ENCODE measurements at places on chromosomes 12 and 14. TPM values are rescaled to one million over a fixed set of nuclear protein-coding genes. Genes with fewer than 3 reads are reported as not detected.

CCDC184 gene
- 0.34 TPM for total RNA-seq

DNA sequence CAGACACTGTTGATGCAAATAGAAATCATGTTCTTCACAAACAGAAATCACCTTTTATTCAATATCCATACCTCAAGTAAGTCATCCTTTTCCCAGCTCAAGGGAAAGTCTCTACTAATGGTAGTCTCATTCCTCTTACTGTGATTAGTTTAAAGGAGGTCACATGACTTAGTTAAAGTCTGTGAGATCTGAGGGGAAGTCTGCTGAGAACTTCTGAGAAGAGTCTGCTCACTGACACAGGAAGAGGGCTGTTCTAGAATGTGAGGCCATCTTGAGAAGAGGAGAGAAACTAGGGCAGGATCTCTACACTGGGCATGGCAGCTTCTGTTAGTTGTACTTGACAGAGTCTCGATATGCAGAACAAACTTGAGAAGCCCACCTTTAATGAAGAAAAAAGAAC lies 146.8 kb downstream of the C12orf42 start:
- H3K4me3 ChIP-seq, result no peak overlapping the region
- peaks cover 19% of the 10 kb centered on the region for H3K27me3 ChIP-seq
- H3K4me1 ChIP-seq, result no peaks in the 10 kb centered on the region
- H3K36me3 ChIP-seq, result no peaks in the 10 kb centered on the region
- no peak for DNase-seq

GRCh38 chr14:81313775-81314429 lies 86.2 kb downstream of the STON2 start:
- H3K4me3 ChIP-seq, result no peak overlapping the region
- DNase-seq, result no peak
- H3K36me3 ChIP-seq, result no peaks in the 10 kb centered on the region
- H3K4me1 ChIP-seq, result no peaks in the 10 kb centered on the region
- no peaks in the 10 kb centered on the region for H3K27me3 ChIP-seq

RACGAP1 gene
- total RNA-seq, result 147 TPM

DNA sequence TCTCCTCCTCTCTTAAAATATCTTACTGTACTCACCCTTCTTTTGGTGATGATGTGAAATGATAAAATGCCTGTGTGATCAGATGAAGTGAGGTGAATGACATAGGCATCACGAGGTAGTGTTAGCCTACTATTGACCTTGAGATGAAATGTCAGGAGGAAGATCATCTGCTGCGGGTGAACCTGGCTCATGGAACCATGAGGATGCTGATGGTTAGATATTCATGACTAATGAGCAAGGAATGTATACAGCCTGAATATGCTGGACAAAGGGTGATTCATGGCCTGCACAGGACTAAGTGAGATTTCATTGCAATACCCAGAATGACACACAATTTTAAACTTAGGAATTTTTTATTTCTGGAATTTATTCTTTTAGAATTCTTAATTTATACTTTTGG lies 89.6 kb downstream of the DAAM1 start:
- no peak overlapping the region for H3K4me3 ChIP-seq
- DNase-seq, result peak; percentile 85
- peaks cover 57% of the 10 kb centered on the region for H3K4me1 ChIP-seq
- no peaks in the 10 kb centered on the region for H3K36me3 ChIP-seq
- H3K27me3 ChIP-seq, result no peaks in the 10 kb centered on the region
- peak overlapping the region; percentile 39 for H3K27ac ChIP-seq

DNA sequence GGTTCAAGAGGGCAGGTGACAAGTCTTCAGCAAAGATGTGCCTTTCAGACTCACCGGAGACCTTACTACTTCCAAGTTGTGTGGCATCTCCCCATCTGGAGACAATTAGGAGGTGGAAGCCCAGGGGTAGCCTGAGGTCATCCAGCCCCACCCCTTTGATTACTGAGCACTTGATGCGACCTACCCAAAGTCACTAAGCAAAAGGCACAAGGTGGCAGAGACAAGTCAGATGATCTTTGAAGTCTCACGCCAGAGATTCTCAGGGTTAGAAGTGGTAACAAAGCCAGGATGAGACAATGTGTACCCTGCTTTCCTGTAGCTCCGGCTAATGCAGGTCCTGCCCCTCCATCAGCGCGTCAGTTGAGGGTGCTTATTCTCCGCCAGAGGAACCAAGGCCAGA lies 1.4 kb upstream of the FOXN3 start:
- no peaks in the 10 kb centered on the region for H3K36me3 ChIP-seq
- peaks cover 22% of the 10 kb centered on the region for H3K4me1 ChIP-seq
- peak overlapping the region; percentile 84 for H3K27ac ChIP-seq
- DNase-seq, result no peak
- H3K27me3 ChIP-seq, result no peaks in the 10 kb centered on the region

KIF26A gene
- 10.2 TPM for total RNA-seq

GRCh38 chr14:24051176-24051788 lies 527 bp upstream of the CARMIL3 start:
- H3K27me3 ChIP-seq, result no peaks in the 10 kb centered on the region
- no peak for DNase-seq
- peaks cover 6% of the 10 kb centered on the region for H3K4me1 ChIP-seq
- no peaks in the 10 kb centered on the region for H3K36me3 ChIP-seq

IFI27 gene
- 3.8 TPM for total RNA-seq

GRIP1 gene
- not detected for total RNA-seq

DNA sequence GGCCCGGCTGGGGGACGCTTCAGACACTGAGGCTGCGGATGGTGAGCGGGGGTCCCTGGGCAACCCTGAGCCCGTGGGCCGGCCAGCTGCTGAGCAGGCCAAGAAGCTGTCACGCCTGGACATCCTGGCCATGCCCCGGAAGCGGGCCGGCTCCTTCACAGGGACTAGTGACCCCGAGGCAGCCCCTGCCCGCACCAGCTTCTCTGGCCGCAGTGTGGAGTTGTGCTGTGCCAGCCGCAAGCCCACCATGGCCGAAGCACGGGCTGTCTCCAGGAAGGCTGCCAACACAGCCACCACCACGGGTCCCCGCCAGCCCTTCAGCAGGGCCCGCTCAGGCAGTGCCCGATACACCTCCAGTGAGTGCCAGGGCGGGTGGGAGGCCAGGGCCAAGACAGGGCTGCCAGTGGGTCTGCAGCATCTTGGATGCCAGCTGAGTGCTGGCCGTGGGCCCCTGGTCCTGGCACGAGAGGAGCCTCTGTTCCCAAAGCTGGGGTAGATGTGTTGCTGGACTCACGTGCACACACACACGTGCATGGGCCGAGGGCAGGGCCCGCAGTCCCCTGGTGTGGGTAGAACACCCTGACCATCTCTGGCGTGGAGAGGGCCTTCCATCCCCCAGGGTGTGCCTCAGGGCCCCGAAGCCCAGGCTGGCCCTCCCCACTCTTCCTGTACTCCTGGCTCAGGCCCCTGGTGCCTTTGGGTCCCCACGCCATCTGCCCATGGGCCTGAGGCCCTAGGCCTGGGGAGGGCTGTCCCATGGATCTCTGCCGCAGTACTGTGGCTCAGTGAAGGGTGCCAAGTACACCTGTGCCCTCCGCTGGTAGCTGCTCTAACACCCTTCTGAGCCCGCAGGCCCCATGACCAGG lies 22.8 kb downstream of the CEP170B start:
- peaks cover 24% of the 10 kb centered on the region for H3K36me3 ChIP-seq
- no peak for DNase-seq
- H3K4me1 ChIP-seq, result no peaks in the 10 kb centered on the region
- no peaks in the 10 kb centered on the region for H3K27me3 ChIP-seq
- H3K27ac ChIP-seq, result no peak overlapping the region
- no peak overlapping the region for H3K4me3 ChIP-seq

OLR1 gene
- 0.12 TPM for total RNA-seq

- peaks cover 15% of the 10 kb centered on the region for H3K4me1 ChIP-seq
- no peaks in the 10 kb centered on the region for H3K27me3 ChIP-seq
- no peak overlapping the region for H3K4me3 ChIP-seq
Observed at GRCh38 chr14:53147208-53147607, 5.9 kb downstream of the DDHD1 start.

GRCh38 chr12:92297932-92298696 lies 152.5 kb upstream of the BTG1 start:
- no peak overlapping the region for H3K4me3 ChIP-seq
- no peaks in the 10 kb centered on the region for H3K4me1 ChIP-seq
- H3K27me3 ChIP-seq, result no peaks in the 10 kb centered on the region
- no peaks in the 10 kb centered on the region for H3K36me3 ChIP-seq

DNA sequence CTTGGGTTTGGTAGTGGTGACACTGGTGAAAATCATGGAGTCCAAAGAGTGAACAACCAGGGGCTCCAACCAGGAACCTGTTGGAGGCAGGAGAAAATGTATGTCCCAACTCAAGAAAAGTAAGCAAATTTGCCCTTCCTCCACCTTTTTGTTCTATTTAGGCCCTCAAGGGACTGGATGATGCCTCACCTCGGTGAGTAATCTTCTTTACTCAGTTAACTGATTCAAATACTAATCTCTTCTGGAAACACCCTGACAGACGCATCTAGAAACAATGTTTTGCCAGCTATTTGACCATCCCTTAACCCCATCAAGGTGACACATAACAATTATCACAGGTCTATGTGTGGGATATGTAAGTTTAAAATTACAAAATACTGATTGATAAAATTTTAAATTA lies 272.4 kb upstream of the FOXG1 start:
- H3K4me3 ChIP-seq, result no peak overlapping the region
- no peaks in the 10 kb centered on the region for H3K27me3 ChIP-seq
- no peak overlapping the region for H3K27ac ChIP-seq
- H3K36me3 ChIP-seq, result no peaks in the 10 kb centered on the region

- H3K27me3 ChIP-seq, result no peaks in the 10 kb centered on the region
- H3K4me1 ChIP-seq, result no peaks in the 10 kb centered on the region
- peaks cover 14% of the 10 kb centered on the region for H3K36me3 ChIP-seq
- DNase-seq, result no peak
- no peak overlapping the region for H3K27ac ChIP-seq
Observed at GRCh38 chr14:102979406-102979805, 56.9 kb downstream of the AMN start.

- no peak for DNase-seq
- no peaks in the 10 kb centered on the region for H3K27me3 ChIP-seq
- peaks cover 33% of the 10 kb centered on the region for H3K4me1 ChIP-seq
- H3K4me3 ChIP-seq, result no peak overlapping the region
- H3K27ac ChIP-seq, result no peak overlapping the region
- no peaks in the 10 kb centered on the region for H3K36me3 ChIP-seq
Observed at GRCh38 chr12:108629824-108630476, 3.7 kb downstream of the SELPLG start.

- no peaks in the 10 kb centered on the region for H3K36me3 ChIP-seq
- H3K27ac ChIP-seq, result peak overlapping the region; percentile 84
- no peak for DNase-seq
- H3K4me1 ChIP-seq, result peaks cover 48% of the 10 kb centered on the region
- no peak overlapping the region for H3K4me3 ChIP-seq
Observed at GRCh38 chr12:48996794-48997718, 2.1 kb downstream of the DDN start.

ASPG gene
- total RNA-seq, result not detected

EID3 gene
- 3.0 TPM for total RNA-seq

GPRC5D gene
- total RNA-seq, result not detected

GRCh38 chr14:72625689-72626088 lies 268.2 kb downstream of the DPF3 start:
- no peaks in the 10 kb centered on the region for H3K36me3 ChIP-seq
- H3K27ac ChIP-seq, result no peak overlapping the region
- no peak for DNase-seq
- H3K4me1 ChIP-seq, result no peaks in the 10 kb centered on the region

DNA sequence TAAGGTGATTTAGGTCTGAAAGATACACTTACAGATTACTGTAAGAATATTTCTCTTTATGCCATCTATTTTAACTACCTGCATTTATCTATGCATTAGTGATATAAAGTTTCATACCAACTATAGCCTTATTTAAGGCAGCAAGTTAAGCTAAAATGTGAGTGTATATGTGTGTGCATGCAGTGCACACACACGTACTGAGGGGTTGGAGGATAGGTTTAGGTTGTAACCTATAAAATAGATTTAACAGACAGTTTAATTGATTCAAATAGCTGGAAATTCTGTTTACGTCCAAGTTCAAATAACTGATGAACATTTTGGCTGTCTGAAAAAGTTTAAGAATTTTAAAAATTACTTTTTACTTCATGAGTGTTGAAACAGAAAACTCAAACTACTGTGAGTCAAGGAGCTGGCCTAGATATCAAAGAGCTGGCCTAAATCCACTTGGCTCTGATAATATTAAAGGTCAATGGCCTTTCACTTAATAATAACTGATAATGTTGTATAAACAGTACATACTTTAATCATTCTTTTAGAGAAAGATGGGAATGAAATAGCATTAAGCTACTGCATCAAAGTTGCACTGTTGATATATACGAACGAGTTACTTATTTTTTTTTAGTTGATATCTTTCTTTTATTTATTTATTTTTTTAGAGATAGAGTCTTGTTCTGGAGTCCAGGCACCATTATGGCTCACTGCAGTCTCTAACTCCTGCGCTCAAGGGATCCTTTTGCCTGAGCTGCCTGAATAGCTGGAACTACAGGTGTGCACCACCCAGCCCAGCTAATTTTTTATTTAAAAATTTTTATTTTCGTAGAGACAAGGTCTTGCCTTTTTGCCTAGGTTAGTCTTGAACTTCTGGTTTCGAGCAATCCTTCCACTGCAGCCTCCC lies 13.8 kb upstream of the KCNJ8 start:
- DNase-seq, result no peak
- H3K27ac ChIP-seq, result no peak overlapping the region
- no peaks in the 10 kb centered on the region for H3K36me3 ChIP-seq
- H3K4me1 ChIP-seq, result no peaks in the 10 kb centered on the region
- H3K4me3 ChIP-seq, result no peak overlapping the region

DNA sequence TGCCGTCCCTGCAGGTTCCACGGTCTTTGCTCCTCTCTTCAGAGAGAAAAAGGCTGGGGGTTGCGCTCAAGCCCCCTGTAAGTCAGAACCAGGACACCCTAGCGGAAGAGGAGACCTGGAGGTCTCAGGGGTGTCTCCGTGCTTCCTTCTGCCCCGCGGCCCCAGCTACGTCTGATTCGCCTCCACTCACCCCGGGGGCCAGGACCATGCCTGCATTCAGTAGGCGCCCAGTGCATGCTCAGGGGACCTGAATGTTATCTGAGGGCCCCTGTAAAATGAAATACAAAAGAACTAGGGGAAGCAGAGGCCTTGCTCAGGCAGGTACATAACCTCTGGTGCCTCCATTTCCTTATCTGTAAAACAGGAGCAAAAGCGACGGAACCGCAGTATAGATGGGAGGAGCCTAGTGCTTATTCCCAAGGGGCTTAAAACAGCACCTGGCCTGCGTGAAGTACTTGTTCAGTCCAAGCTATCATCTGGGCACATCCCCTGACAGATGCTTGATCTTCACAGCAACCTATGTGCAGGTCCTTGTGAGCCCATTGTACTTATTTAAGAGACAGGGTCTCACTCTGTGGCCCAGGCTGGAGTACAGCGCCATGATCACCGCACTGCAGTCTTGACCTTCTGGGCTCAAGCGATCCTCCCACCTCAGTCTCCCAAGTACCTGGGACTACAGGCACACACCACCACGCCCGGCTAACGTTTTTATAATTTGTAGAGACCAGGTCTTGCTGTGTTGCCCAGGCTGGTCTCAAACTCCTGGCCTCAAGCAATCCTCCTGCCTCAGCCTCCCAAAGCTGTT lies 110.3 kb upstream of the NCOR2 start:
- H3K4me1 ChIP-seq, result peaks cover 26% of the 10 kb centered on the region
- H3K27me3 ChIP-seq, result no peaks in the 10 kb centered on the region
- no peak overlapping the region for H3K4me3 ChIP-seq
- H3K36me3 ChIP-seq, result no peaks in the 10 kb centered on the region
- no peak overlapping the region for H3K27ac ChIP-seq

Data from HCT116 (cell line).